D341Med (cell line): ENCODE measurements at places on chromosomes 5 and 9.

DNA sequence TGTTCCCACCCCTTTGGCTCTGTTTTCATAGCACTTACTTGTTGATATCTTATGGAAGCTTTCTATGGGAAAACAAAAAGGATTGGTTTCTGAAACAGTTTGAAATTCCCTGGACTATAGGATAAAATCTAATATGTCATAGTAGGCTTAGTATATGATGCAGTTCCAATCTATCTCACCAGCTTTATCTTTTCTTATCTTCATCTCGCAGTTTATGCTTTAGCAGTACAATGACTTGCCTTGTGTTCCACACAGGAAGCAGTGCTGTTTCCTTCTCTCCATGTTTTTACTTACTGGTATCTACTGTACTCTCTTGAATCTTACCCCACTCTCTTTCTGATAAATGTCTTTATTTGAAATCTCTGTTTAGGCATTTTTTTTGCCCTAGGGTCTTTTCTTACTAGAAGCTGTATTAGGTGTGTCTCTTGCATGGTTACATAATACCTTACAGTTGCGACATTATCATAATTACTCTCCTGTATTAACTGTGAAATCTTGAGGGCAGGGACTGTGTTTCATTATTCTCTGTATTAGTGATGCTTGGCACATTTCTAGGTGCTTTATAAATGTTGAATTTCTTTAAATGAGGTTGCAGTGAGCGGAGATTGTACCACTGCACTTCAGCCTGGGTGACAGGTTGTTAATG is 76.3 kb downstream of the FOCAD start:
- DNase-seq: no peak

- no peak for DNase-seq
These were observed 180.3 kb upstream of the WWC1 start for GRCh38 chr5:168110870-168111832.

- DNase-seq: no peak
These were observed 24.0 kb downstream of the TMOD1 start for GRCh38 chr9:97525451-97525850.

DNA sequence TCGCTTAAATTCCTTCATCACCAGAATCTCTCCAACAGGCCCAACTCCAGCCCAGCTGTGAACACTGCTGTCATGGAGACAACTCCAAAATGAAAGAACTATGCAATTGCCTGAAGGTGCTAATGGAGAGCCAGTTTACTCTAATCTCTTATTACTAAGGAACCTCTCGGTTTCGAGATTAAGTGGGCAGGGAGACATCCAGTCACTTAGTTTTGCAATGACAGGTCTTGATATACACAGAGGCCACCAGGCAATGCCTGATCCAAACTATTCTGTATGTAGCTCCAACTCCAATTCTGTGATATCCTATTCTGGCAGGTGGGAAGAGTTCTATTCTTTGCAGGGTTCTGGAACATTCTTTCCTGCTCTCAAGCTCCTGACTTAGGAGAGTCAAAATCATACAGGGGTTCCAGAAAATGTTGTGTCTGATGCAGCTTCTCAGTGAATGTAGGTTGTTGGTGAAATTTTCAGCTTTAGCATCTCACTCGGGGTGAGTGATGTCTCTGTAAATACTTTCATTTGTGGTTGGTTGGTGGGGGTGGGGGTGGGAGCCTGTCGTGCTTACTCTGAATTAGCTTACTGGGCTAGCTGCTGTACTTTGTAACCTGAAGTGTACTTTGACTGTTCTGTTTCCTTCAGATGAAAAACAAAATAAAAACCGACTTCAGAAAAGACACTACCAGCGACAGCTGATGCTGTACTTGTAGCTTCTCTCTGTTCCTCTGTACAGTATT is 170.9 kb downstream of the PALM2AKAP2 start:
- DNase-seq: no peak

GRCh38 chr5:23014266-23014665 is 161.1 kb upstream of the CDH12 start:
- DNase-seq: no peak
